SJCRH30 (cell line): ENCODE measurements at places on chromosomes 11 and 22.

- peaks cover 5% of the 10 kb centered on the region; the same call in 1 of the 2 replicates for H3K4me1 ChIP-seq
- DNase-seq: peak; percentile 27
- peak overlapping the region; percentile 87 for H3K27ac ChIP-seq
- H3K36me3 ChIP-seq: peaks cover 35% of the 10 kb centered on the region
Observed at GRCh38 chr11:18394928-18395734, 768 bp downstream of the LDHA start.

- H3K27me3 ChIP-seq: no peaks in the 10 kb centered on the region
- H3K36me3 ChIP-seq: no peaks in the 10 kb centered on the region
- no peak overlapping the region for H3K4me3 ChIP-seq
Observed at GRCh38 chr22:27195094-27195493, 537.7 kb downstream of the MIAT start.

DNA sequence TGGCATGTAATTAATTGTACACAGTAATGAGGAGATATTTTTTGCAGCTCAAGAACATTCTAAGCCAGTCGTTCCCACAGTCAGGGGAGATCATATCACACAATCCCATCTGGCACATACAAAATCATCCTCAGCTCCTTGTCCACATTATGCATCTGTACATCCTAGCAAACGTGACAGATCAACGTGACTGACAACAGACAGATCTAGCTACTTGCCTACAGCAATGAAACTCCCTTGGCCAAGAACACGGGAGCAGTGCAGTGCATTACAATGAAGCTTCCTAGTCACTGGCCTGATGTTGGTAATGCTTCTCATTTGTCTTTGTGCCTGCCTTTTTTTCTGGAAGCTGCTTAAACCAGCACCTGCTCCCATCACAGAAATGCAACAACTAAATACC lies 24.5 kb upstream of the GUCY1A2 start:
- H3K4me3 ChIP-seq: no peak overlapping the region
- H3K4me1 ChIP-seq: no peaks in the 10 kb centered on the region
- H3K36me3 ChIP-seq: no peaks in the 10 kb centered on the region
- no peak for DNase-seq

DNA sequence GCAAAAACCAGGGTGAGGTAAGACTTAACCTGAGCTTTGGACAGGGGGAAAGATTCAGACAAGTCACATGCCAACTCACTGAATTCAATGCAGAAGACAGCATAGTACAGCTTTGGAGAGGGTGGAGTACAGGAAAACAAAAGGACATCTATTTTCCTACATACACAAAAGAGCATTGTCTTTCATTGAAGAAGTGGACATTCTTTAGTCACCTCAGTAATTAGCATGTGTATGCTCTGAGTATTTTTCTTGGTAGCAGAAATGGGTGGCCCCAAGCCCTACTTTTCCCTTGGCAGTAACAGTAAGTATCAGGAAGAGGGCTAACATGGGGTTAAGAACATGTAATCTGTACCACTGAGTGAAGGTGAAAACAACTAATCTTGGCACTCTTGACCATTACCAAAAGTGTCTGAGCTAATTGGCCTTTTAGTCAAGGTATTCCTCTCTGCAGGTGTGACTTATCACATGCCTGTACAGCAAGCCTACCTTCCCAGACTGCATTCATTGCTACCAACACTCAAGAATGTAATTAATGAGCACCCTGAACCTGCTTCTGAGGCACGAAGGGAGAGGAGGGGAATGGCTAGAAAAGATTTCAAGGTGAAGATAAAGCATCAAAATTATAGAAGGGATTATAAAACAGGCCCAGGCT lies 33.9 kb downstream of the SYTL2 start:
- peaks cover 49% of the 10 kb centered on the region for H3K4me1 ChIP-seq
- no peaks in the 10 kb centered on the region for H3K36me3 ChIP-seq
- H3K4me3 ChIP-seq: no peak overlapping the region

DNA sequence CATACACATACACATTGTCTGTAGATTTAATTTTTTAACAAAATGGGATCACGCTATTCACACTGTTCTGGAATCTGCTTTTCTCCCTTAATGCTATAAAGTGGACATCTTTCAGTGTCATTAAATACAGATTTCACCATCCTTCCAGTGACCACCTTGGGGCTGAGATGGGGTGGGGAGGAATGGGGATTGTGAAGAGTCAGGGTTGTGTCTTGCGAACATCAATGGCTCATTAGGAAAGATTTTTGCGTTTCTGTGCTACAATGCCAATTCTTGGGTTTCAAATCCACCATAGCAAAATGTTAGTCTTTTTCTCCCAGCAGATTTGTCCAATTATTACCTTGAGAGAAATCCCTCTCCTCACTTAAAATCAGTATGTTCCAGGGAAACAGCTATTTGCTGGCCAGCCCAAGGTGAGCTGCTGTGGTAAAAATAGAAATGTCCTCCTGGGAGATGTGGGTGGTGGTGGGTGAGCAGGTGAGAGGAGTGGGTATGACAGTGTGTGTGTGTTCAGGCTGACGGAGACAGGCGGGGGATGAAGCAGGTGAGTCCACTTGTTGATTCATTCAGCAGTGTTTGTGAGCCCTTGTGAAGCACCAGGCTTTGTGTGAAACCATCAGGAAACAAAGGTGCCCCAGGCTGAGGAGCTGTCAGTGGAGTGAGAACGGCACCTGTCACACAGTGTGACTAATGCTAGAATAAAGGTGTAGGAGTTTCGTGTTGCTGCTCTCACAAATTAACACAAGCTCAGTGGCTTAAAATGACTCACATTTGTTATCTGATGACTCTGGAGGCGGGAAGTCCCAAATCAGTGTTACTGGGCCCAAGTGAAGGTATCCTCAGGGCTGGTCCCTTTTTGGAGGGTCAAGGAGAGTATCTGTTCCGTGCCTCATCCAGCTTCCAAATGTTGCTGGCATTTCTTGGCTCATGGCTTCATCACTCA lies 1.7 kb upstream of the CBX6 start:
- H3K36me3 ChIP-seq: peaks cover 2% of the 10 kb centered on the region; the same call in 1 of the 2 replicates
- peak overlapping the region; percentile 72; the same call in 1 of the 2 replicates for H3K4me3 ChIP-seq
- no peaks in the 10 kb centered on the region for H3K27me3 ChIP-seq
- peaks cover 14% of the 10 kb centered on the region for H3K4me1 ChIP-seq
- no peak for DNase-seq

GRCh38 chr22:24482575-24482974 lies 12.6 kb upstream of the UPB1 start:
- H3K27me3 ChIP-seq: no peaks in the 10 kb centered on the region
- no peak overlapping the region for H3K27ac ChIP-seq
- DNase-seq: no peak
- H3K4me3 ChIP-seq: no peak overlapping the region

GRCh38 chr11:123188508-123189165 lies 6.4 kb downstream of the CLMP start:
- H3K36me3 ChIP-seq: no peaks in the 10 kb centered on the region; the same call in 1 of the 2 replicates
- DNase-seq: peak; percentile 48
- H3K27ac ChIP-seq: peak overlapping the region; percentile 61
- peaks cover 5% of the 10 kb centered on the region for H3K4me1 ChIP-seq

GRCh38 chr22:33986954-33987353 lies 66.7 kb upstream of the LARGE1 start:
- DNase-seq: no peak
- H3K4me3 ChIP-seq: no peak overlapping the region
- no peak overlapping the region for H3K27ac ChIP-seq
- no peaks in the 10 kb centered on the region for H3K36me3 ChIP-seq
- no peaks in the 10 kb centered on the region for H3K27me3 ChIP-seq

DNA sequence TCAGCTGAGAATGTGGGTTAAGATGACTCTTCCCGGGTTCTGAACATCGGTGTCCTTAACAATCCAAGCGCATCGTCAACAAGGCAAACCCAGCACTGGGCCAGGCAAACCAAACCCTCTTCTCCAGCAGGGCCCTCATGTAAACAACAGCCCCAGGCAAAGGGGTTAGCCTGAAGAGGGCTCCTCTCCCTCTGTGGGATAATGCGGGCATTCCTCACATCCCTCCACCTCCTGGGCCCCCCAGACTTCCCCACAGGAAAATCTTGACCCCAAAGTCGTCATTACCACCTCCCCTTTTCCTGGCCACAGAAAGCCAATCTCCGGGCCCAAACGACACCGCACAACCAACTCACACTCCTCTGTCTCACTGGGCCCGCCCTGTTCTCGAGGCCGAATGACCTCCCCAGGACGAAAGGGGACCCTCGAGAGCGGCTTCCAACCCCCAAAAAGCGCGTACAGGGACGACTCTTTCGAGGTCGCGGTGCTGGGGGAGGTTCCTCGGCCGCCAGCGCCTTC lies 566 bp downstream of the DDB1 start:
- no peaks in the 10 kb centered on the region for H3K27me3 ChIP-seq
- DNase-seq: peak; percentile 27
- peak overlapping the region; percentile 75 for H3K27ac ChIP-seq
- peak overlapping the region; percentile 94 for H3K4me3 ChIP-seq

DNA sequence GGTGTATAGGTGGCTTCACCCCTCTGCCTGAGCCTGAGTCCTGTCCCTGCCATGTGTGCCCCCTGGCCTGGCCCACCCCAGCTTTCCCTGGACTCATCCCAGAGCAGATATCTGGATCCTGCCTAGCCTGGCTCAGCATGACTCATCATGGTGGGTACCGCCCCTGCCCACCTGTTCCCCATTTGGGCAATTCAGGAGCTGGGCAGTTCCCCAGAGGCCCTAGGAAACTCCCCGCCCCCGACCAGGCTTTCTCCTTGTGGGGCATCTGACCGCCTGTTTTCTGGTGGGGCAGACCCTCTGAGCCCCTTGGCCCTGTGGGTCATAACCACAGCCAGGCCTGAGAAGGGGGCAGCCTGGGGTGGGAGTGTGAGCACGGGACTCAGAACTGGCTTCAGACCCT lies 4.4 kb downstream of the TSPO start:
- peaks cover 20% of the 10 kb centered on the region for H3K4me1 ChIP-seq
- peak; percentile 81 for DNase-seq
- no peak overlapping the region for H3K27ac ChIP-seq
- H3K27me3 ChIP-seq: no peaks in the 10 kb centered on the region; the same call in 1 of the 2 replicates

- H3K4me1 ChIP-seq: no peaks in the 10 kb centered on the region
- peaks cover 5% of the 10 kb centered on the region; the same call in 1 of the 2 replicates for H3K27me3 ChIP-seq
- H3K36me3 ChIP-seq: no peaks in the 10 kb centered on the region
- no peak for DNase-seq
Observed at GRCh38 chr22:37582526-37582925, 2.6 kb upstream of the LGALS2 start.

- no peak overlapping the region for H3K27ac ChIP-seq
- no peak overlapping the region for H3K4me3 ChIP-seq
- no peak for DNase-seq
- no peaks in the 10 kb centered on the region for H3K4me1 ChIP-seq
Observed at GRCh38 chr11:110176366-110177085, 83.3 kb downstream of the ZC3H12C start.

DNA sequence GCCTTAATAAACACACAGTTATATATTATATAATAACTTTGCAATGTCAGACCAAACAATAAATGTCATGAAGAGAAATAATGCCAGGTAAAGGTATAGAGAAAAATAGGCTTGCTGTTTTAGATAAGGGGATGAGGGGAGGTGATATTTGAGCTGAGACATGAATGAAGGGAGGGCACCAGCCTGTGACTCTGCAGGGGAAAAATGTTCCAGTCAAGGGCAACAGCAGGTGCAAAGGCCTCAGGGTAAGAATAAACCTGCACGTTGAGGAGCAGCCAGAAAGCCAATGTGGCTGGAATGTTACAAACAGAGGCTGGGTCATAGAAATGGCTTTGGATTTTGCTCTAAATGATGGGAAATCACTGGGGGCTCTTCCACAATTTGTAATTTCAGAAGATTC lies 519.6 kb downstream of the SOX6 start:
- H3K27me3 ChIP-seq: no peaks in the 10 kb centered on the region
- H3K4me1 ChIP-seq: no peaks in the 10 kb centered on the region
- H3K4me3 ChIP-seq: no peak overlapping the region
- DNase-seq: peak; percentile 21
- no peak overlapping the region for H3K27ac ChIP-seq
- no peaks in the 10 kb centered on the region for H3K36me3 ChIP-seq

- H3K4me1 ChIP-seq: no peaks in the 10 kb centered on the region; the same call in 1 of the 2 replicates
- H3K36me3 ChIP-seq: peaks cover 30% of the 10 kb centered on the region
- no peak for DNase-seq
- peak overlapping the region; percentile 96 for H3K4me3 ChIP-seq
- H3K27ac ChIP-seq: peak overlapping the region; percentile 74
- H3K27me3 ChIP-seq: no peaks in the 10 kb centered on the region
Observed at GRCh38 chr11:65859812-65860277, 388 bp upstream of the MUS81 start.

- DNase-seq: peak; percentile 61
- no peaks in the 10 kb centered on the region for H3K27me3 ChIP-seq
- peaks cover 49% of the 10 kb centered on the region for H3K4me1 ChIP-seq
- H3K4me3 ChIP-seq: peak overlapping the region; percentile 98
- no peaks in the 10 kb centered on the region for H3K36me3 ChIP-seq
Observed at GRCh38 chr22:19291218-19291579, 320 bp downstream of the CLTCL1 start.

DNA sequence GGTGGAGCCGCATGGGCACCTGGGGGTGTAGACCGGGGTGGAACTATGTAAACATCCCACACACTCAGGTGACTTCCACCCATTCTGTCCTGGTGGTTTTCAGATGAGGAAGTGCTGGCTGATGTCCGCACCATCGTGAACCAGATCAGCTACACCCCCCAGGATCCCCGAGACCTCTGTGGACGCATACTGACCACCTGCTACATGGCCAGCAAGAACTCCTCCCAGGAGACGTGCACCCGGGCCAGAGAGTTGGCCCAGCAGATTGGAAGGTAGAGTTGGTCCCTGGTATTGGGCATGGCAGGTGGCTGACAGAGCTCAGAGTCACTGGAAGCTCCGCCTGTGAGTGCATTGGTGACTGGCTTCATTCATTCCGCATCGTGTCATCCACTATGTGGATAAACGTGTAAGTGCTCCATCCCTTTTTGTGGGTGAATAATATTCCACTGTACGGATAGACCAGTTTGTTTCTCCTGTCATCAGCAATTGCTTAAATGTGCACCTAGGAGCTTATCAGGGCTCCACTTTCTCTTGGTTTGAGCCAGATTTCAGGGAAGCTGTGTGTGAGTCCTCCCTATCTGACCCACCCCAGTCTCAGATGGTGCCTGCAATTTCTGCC lies 29.9 kb downstream of the NADSYN1 start:
- H3K4me1 ChIP-seq: no peaks in the 10 kb centered on the region
- DNase-seq: no peak
- no peak overlapping the region for H3K4me3 ChIP-seq
- peaks cover 4% of the 10 kb centered on the region; the same call in 1 of the 2 replicates for H3K36me3 ChIP-seq
- no peaks in the 10 kb centered on the region for H3K27me3 ChIP-seq

GRCh38 chr11:23405350-23405937 lies 545.2 kb upstream of the CCDC179 start:
- DNase-seq: no peak
- no peaks in the 10 kb centered on the region for H3K27me3 ChIP-seq
- no peak overlapping the region for H3K27ac ChIP-seq
- no peaks in the 10 kb centered on the region for H3K36me3 ChIP-seq
- H3K4me3 ChIP-seq: no peak overlapping the region

DNA sequence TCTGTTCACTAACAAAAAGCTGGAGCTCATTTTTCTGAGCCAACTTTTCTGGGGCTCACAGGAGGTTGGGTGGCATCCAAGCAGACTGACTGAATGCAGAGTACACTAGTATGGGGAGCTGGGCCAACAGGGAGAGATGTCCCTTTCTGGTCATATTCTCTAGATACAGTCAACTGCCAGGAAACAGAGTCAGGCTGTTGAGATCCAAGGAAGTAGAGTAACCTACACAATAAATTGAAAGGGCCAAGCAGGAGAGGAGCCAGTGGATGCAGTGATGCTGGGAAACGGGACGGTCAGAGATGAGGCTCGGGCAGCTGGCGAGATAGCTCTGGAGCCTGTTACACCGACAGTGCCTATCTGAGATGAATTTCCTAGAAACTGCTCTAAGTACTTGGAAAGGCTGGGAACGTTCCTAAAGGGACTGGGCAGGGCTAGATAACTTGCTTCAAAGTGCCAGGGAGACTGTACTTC lies 71.1 kb downstream of the LARGE2 start:
- no peaks in the 10 kb centered on the region for H3K27me3 ChIP-seq
- no peak overlapping the region for H3K27ac ChIP-seq
- no peaks in the 10 kb centered on the region for H3K4me1 ChIP-seq
- no peaks in the 10 kb centered on the region for H3K36me3 ChIP-seq
